T follicular helper cell (primary cell): ENCODE measurements at places on chromosomes 3 and 15.

DNA sequence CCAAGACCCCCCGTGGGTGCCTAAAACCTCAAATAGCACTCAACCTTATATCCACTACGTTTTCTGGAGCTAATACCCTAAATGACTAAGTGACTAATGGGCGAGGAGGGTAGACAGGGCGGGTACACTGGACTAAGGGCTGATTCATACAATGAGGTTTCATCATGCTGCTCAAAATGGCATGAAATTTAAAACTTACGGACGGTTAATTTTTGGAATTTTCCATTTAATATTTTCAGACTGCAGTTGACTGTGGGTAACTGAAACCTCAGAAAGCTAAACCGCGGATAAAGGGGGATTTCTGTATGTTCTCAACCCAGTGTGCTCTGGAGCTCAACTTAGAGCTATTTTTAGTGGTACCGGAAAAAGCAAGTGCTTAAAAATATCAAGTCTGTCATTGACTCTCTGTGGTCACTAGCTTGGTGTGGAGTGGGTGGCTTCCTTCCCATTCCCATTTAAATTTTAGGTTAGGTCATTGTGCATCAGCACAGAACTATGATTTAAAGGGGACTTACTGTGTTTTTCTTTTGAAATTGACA is 72.9 kb downstream of the LRRC28 start:
- no peak for DNase-seq

GRCh38 chr15:28896951-28897350 is 11.2 kb downstream of the APBA2 start:
- no peak for DNase-seq

- DNase-seq: no peak
Observed at GRCh38 chr3:90128391-90128790, 1021.0 kb downstream of the EPHA3 start.

GRCh38 chr3:175001091-175001490 is 142.0 kb downstream of the NAALADL2 start:
- DNase-seq: no peak

- DNase-seq: no peak
Observed at GRCh38 chr3:122414391-122414790, 1.5 kb downstream of the WDR5B start.

DNA sequence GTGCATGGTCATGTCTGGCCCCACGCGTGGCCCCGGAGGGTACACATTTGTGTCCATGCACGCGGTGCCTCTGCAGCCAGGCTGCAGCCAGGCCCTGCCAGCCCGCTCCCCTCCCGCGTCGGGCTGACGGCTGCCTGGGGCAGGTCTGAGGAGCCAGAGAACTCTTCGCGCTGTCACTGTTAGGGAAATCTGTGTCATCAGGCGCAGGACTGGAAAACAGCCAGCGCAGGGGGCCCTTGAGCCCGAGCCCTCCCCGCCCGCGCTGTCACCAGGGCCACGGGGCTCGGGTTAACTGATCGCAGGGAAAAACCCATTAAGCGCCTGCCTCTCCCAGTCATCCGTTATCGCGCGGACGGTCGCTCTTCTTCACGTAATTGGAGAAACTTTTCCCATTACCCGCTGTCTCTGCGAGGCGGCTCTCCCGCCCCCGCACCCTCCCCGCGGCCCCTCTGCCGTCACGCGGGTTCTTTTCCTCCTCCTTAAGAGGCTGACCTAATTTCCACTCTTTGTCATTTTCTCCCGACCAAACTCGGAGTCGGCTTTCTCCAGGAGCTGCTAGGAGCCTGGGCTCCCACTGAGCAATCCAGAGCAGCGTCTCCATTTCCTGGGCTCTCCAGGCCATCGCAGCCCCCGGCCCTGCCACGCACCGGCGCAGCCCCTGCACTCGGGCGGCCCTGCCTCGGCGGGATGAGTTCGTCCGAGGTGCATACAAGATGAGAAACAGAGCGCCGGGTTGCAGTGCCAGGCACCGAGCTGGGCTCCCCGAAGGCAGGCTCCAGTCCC is 57.5 kb upstream of the PRR23E start:
- no peak for DNase-seq

DNA sequence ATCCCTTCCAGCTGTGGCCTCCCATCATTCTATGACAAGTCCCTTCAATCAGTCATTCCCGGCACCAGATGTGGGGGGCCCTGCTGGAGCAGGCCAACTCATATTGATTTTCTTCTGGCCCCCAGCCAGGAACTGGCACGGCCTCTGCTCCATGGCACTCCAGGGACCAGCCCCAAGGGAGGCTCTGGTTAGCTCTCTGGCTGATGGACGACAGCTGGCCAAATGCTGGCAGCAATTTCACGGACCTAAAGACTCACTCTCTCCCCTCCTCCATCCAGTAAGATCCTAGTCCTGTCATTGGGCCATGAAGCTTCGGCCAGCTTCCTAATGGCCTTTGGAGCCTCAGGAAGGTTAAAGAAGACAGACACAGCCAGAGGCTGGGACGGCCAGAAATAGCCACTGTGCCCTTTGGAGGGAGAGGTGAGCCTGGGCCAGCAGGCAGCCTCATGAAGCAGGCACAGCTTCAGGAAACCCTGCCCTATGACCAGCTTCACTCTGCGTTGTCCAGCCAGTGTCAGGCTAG is 131.0 kb downstream of the MEX3B start:
- DNase-seq: no peak

GRCh38 chr3:9021271-9022009 is 58.2 kb upstream of the RAD18 start:
- no peak for DNase-seq

- no peak for DNase-seq
Observed at GRCh38 chr15:64816452-64816851, 9.0 kb downstream of the PIF1 start.

GRCh38 chr3:53604232-53604631 is 109.8 kb downstream of the CACNA1D start:
- no peak for DNase-seq

DNA sequence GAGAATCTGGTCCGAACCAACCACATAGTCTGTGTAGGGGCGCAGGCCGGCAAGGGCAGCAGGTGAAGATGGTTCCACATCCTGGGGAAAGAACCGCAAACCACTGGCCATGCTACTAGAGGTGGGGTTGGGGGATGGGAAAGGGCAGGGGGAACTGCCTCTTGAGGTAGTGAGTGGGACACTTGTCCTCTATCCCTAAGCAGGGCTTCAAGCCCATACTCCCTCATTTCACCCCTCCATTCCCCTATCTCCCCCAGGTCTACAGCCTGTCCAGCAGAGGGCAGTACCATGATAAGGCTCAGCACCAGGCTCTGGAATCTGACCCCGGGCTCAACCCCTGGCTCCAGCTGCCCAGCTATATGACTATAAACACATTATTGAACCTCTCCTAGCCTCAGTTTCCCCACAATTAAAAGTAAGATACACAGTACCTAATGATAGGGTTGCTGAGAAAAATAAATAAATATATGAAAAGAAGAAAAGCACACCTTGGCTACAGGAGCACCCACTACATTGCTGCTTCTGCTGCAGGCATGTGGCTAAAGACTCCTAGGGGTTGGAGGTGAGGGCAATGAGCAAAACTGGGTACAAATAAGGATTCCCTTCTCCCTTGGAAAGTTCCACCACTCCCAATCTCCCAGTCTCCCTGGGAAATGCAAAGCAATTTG is 6.3 kb downstream of the GORASP1 start:
- peak; percentile 34 for DNase-seq

- DNase-seq: no peak
Observed at GRCh38 chr3:18625085-18625484, 199.9 kb upstream of the SATB1 start.

DNA sequence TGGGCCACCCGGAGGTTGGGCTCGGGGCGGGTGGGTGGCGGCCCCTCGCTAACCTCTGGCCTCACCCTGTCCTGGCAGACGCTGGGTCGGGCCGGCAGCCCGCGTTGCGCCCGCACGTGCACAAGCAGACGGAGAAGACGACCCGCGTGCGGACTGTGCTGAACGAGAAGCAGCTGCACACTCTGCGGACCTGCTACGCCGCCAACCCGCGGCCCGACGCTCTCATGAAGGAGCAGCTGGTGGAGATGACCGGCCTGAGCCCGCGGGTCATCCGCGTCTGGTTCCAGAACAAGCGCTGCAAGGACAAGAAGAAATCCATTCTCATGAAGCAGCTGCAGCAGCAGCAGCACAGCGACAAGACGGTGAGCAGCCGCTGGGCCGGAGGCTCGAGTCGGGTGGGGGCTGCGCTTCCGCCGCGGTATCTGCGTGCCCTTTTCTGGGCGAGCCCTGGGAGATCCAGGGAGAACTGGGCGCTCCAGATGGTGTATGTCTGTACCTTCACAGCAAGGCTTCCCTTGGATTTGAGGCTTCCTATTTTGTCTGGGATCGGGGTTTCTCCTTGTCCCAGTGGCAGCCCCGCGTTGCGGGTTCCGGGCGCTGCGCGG is 3.7 kb downstream of the ISL2 start:
- no peak for DNase-seq

- no peak for DNase-seq
Observed at GRCh38 chr15:90465930-90466567, 63.7 kb upstream of the CRTC3 start.

GRCh38 chr3:45912435-45912834 is 26.1 kb downstream of the CCR9 start:
- no peak for DNase-seq

DNA sequence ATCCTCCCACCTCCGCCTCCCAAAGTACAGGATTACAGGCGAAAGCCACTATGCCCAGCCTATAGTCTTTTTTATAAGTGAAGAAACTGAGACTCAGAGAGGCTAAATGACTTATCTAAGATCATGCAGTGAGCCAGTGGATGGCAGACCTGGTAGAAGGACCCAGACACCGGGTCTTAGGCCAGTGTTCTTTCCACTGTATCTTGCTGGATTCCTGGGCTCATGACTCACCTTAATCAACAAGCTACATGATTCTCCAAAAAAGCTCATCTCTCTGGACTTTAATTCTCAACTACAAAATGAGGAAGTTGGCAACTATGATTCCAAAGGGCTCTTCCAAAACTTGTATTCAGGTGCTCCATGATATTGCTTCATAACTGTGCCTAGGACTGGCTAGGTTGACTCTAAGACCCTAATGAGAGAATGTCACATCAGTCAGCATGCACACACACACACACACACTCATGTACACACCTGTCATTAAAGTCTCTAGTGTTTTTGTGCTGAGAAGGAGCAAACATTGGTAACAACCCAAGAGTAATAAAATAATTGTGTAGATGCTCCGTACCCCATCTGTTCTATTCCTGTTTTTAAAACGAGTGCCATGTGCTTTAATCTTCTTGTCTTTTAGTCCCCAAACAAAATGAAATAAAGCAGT is 89.7 kb upstream of the SLC4A7 start:
- DNase-seq: no peak

DNA sequence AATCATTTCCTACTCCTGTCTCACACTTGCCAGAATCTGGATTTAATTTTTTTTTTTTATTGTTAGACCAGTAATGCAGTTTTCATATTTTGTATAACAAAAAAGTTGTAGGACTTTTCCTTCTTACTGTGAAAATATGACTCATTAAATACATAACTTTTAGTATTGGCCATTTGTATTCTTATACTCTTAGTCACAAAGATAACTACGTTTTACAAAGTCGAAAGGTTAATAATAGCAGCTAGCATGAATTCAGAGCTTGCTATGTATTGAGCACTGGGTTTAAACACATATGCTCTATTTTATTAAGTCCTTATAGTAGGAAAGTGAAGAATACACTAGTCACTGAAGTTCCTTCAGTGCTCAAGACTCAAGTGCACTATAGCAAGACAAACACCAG is 43.1 kb downstream of the LRRN1 start:
- no peak for DNase-seq

- DNase-seq: no peak
Observed at GRCh38 chr3:126355777-126356372, 1.3 kb downstream of the KLF15 start.

DNA sequence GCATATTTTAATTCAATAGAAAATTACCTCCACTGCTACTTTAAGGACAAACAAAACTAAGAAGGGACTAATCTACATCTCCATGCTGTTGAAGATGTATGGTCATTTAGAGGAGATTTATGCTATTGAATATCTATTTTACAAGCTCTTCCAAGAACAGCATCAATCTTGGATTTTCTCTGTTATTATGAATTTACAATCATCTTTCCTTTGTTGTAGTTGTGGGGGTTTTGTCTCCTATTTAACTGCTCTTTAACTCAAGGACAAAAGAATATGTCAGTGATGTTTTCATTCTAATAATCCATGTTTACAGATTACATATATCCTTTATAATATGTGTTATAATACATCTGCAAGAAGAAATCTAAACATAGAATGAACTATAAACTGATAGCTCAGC is 907.8 kb downstream of the ROBO2 start:
- no peak for DNase-seq
